ENCODE measurements at places on chromosomes 7 and 10. TPM values are rescaled to one million over a fixed set of nuclear protein-coding genes. Genes with fewer than 3 reads are reported as not detected.

GRCh38 chr7:35894721-35895120, 93.9 kb downstream of the SEPTIN7 start:
- DNase-seq, result no peak

GRCh38 chr10:132068431-132069121, 2.8 kb downstream of the JAKMIP3 start:
- no peak for DNase-seq

DNA sequence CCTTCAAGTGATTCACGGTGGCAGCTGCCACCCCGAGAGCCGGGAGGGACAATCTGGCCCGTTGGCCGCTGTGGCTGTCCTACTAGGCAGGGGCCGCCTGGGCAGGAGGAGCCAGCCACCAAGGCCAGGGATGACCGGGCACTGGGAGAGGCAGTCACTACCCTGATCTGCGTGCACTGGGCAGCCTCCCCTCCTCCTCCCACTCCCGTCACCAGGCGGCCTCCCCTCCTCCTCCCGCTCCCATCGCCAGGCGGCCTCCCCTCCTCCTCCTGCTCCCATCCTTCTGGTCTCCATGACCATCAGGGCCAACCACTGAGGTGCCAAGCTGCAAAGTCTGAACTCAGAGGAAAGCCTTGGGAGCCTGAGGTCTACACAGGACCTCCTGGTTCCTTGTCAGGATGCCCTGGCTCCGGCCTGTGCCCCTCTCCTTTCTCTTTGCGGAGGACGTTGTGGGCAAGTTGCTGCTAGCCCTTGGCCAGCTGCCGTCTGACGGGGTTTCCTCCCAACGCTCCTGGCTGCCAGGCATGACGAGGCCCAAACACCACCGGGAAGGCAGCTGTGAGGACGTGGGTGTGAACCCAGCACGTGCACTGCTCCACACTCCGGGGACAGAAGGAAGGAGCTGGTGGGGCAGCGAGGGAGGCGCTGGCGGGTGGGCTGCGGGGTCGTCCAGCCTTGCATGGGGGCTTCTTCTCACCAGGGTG, 131.1 kb downstream of the WDR37 start:
- no peak for DNase-seq

DNA sequence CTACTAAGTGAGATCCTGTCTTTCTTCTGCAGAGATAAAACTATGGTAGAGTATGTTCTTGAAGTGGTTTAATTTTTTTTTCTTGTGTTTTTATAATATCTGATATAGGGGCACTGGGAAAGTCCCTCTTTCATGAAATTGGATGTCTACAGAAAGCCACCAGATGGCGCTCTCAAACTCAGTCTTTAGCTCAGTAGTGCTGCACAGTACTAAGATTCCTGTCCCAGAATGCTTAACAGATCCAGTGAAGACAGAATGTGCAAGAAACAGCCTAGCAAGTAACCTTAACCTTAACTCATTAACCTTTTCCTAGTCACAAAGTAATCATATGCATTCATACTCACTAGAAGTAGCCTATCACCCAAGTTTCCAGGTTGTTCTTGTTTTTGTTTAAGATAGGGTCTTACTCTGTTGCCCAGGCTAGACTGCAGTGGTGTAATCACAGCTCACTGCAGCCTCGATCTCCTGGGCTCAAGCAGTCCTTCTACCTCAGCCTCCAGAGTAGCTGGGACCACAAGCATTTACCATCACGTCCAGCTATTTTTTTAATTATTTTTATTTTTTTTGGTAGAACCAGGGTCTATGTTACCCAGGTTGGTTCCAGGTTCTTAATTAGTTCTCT, 56.7 kb downstream of the IDE start:
- peak; percentile 85 for DNase-seq

DNA sequence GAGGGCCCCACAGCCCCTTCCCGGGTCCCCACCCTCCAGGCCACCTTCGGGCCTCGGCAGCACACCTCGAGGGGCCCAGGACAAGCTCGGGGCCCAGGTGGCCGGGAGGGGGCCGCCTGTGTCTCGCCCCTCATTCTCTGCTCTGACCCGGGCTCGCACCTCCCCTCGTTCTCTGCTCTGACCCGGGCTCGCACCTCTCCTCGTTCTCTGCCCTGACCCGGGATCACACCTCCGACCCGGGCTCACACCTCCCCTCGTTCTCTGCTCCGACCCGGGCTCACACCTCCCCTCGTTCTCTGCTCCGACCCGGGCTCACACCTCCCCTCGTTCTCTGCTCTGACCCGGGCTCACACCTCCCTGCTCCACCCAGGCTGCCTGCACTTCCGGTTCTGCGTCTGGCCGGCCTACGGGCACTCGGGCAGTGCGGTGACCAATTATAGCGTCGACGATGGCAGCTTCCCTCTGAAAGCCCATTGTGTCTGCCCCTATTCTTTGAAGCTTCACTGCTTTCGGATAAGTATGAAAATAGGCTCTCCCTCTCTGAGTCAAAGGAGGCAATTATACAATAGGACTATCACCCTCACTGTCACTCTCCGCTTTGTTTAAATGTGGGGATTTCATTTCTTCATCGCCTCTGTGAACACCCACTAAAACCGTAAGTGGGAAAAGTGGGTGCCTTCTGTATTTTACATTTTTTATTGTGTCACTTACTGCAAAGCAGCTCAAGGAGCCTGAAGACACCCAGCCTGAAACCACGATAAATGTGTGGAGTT, 457.4 kb downstream of the DNAJB6 start:
- DNase-seq, result no peak

- peak; percentile 50 for DNase-seq
Observed at GRCh38 chr7:81956520-81956919, 186.7 kb upstream of the HGF start.

DNA sequence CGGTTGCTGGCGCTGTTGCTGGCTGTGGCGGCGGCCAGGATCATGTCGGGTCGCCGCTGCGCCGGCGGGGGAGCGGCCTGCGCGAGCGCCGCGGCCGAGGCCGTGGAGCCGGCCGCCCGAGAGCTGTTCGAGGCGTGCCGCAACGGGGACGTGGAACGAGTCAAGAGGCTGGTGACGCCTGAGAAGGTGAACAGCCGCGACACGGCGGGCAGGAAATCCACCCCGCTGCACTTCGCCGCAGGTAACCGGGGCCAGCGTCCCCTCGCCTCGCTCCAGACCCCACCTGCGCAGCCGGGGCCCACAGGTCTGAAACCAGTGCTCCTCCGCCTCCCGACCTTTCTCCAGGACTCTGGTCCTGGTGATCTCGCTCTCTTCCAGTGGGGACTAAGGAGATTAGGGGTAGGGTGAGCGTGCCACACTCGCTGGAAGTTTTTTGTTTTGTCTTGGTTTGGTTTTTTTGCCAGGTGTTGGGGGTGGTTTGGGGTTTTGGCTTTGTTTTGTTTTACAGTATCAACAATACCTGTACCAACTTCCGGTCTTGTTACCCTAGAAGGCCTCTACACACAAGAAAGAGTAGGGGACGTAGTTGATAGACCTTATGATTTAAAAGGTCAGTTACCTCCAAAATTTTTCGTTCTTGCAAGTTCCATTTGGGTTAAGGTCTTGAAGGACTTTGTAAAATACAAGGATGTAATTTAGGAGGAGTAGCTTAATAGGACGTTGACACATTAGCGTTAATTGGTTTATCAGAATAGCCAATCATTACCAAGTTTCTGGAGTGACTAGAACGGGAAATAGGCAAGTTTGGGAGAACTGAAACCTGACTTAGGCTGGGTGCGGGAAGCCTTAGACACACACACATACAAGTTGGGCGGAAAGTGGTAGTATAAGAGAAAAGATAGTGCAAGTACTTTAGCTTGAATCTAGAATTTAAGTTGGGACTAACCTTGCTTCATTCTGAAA, 704 bp downstream of the TNKS2 start:
- peak; percentile 70 for DNase-seq

DNA sequence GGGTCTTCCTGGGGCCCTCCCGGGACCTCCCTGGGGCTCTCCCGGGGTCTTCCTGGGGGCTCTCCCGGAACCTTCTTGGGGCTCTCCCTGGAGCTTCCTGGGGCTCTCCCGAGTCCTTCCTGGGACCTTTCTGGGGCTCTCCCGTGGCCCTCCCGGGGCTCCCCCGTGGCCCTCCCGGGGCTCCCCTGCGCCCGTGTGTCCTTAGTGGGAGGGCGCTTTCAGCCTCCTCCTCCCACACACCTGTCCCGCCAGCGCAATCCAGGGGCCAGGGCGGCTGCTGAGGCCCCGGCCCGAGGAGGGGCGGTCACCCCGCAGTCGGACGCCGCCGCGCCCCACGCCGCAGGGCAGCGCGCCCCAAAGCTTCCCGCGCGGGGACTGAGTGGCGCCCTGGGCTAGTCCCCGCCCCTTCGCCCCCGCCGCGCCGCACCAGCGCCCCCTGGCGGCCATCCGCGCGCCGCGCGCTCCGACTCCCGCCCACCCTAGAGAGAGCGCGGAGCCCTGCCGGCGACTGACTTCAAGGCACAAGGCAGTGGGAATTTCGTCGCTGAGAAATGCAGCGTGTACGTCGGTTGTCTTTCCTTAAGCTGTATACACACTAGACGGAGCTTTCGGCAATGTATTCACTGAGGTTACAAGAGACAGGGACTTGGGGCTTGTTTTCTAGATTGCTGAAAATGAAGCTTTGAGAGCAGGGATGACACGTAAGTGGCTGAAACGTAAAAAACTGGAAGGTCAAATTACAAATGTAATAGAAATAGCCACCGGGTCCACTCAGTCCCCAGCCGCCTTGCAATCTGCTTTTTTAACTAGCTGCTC, 47.1 kb downstream of the INSIG1 start:
- DNase-seq, result peak; percentile 80

DNA sequence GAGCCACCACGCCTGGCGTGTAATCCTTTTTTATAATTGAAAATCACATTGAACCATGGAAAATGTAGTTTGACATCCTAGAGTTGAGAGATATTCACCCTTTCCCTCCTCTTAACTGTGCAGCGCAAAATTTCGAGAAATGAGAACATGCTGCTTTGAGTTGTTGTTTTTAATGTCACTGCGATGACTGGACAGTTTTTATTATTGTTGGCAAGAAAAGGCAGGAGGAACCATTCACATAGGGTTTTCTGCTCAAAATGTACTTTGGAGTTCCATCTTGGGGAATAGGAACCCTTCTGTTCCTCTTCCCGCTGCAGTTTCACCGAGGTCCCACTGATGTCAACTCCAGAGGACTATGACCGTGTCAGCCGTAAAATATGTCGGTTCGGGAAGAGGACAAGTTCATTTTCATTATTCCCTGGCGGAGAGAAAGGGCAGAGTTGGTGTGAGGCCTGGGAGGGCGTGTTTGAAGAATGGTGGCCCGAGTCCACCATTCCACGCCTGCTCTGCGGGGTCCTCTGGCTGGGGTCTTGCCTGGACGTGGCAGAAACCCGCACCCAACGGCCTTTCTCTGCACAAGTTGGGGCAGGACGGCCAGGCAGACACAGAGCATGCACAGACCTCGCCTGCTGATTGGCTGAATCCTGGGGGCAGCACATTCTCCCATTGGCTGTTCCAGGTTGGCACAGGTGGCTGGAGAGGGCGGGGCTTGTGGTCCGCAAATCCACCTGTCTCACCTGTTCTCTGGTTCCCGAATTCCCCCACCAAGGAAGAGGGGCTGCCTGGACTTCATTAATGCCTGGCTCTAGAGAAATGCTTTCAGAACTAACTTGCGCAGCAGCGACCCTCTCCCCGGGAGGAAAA, 105.1 kb upstream of the TCF7L2 start:
- DNase-seq, result no peak

GRCh38 chr10:123146013-123146893, 1.7 kb upstream of the HMX2 start:
- DNase-seq, result peak; percentile 41

DNA sequence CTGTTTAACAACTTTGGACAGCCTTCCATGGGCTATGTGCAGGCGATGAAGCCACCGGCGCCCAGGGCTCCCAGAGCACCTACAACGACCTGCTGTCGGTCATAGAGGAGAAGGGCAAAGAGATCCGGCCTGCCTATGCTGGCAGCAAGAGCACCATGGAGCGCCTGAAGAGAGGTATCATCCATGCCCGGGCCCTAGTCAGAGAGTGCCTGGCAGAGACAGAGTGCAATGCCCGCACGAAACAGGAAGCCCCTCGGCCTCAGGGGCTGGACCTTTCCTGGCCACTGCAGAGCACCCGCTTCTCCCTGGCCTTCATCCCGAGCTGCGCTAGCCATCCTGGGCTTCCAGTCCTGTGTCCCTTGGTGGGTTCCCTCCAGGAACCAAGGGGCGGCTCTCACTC, 497.0 kb upstream of the PHF14 start:
- DNase-seq, result no peak

- DNase-seq, result no peak
Observed at GRCh38 chr7:100572281-100572948, 1.3 kb downstream of the SAP25 start.

DNA sequence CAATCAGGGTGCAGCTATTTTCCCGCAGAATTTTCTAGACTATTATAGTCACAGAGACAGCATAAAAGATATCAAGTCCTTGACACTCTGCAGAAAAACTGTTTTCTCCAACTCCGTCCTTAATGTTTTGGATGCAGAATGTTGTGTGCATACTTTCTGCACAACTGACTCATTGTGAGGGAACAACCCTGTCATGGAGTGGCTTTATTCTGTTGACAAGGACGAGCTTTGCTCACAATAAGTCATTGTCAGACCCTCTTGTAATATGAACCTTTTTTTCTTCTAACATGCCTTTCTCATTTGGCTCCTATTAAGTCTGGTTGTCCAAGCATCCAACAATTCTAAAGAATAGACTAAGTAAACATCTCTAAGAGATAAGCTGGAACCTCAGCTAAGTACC, 17.3 kb downstream of the ABCB4 start:
- no peak for DNase-seq

DNA sequence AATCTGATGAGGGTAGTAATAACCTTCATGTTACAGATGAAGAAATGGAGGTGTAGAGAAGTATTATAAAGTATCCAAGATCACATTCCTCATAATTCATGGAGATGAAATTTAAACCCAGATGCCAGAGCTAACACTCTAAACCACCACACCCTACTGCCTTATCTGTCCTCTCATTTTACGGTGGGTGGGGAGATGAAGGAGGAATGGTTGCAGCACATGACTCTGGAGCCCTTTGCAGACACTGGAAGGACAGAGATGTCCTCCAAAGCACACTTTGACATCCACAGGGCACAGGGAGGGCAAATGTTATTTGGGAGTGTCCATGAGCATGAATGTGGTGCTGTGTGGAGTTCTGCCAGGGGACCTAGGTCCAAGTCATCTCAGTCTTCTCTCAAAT, 1.1 kb downstream of the PLEKHS1 start:
- no peak for DNase-seq

Gene CNNM1
- polyA plus RNA-seq, result 1.1 TPM

Gene GJD4
- polyA plus RNA-seq, result not detected

Gene ADAM22
- polyA plus RNA-seq, result 0.09 TPM

Gene H2BK1
- not detected for polyA plus RNA-seq

Gene GIMAP5
- polyA plus RNA-seq, result not detected

All from GM23248 (cell line).